Glomerular endothelial cell (primary cell): ENCODE measurements at places on chromosomes 6 and 20. TPM values are rescaled to one million over a fixed set of nuclear protein-coding genes. Genes with fewer than 3 reads are reported as not detected.

DNA sequence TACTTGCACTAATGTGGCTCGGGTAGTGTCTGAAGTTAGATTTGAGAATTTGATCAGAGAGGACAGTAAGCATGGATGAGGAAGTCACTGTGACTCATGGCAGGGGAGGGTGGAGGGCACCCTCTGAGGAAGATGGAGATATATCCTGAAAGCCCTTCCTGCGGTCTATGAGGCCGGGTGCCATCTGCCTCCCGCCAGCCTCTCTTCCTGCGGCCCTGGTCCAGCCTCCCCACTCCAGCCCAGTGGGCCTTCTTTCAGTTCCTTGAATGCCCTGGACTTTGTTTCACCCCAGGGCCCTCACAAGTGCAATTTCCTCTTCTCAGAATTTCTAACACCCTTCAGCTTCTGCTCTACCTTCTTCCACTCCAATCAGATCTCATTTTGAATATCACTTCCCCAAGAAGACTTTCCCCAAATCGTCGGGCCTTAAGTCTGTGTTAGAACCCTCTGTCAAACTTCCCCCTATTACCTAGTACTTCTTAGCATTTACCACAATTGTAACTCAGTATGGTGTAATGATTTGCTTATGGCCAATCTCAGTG, 20.2 kb upstream of the TNFAIP3 start:
- no peak for DNase-seq

DNA sequence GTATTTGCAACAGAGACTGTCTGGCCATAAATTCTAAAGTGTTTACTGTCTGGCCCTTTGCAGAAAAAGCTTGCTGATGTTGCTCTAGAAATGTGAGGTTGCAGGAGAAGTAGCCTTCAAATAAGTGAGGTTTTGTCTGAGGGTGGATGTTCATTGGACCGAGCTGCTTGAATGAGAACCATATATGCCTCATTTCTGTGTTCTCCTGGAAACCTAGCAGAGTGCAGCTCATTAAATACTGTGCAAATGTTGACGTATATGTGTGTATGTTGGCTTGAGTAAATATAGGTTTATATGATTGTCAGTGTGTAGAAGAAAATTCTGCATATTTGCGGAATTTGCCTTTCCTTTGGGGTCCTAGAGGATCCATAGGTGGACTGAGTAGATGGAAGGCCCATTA, 39.0 kb downstream of the CHMP4B start:
- no peak for DNase-seq

DNA sequence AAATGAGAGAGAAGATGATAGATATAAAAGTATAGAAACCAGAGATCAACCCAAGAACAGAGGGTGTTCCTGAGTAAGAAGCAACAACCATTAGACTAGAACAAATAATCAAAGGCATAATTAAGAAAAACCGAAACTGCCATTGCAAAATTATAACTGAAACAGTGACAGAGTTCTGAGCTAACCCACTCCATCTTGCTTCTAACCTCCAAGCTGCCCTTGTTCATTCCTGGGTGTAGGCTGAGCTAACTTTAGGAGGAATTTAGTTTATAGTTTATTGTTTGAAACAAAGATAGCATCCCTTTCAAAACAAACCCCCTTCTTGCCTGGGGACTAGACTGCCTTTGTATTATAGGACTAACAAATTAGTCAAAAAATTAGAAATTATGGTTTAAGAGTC, 56.1 kb upstream of the PRND start:
- no peak for DNase-seq

- DNase-seq = no peak
Observed at GRCh38 chr20:50191065-50191543, 474 bp downstream of the CEBPB start.

- no peak for DNase-seq
Observed at GRCh38 chr20:60016406-60016805, 58.2 kb downstream of the CDH26 start.

- no peak for DNase-seq
Observed at GRCh38 chr6:23325065-23325464, 755.7 kb downstream of the HDGFL1 start.

DNA sequence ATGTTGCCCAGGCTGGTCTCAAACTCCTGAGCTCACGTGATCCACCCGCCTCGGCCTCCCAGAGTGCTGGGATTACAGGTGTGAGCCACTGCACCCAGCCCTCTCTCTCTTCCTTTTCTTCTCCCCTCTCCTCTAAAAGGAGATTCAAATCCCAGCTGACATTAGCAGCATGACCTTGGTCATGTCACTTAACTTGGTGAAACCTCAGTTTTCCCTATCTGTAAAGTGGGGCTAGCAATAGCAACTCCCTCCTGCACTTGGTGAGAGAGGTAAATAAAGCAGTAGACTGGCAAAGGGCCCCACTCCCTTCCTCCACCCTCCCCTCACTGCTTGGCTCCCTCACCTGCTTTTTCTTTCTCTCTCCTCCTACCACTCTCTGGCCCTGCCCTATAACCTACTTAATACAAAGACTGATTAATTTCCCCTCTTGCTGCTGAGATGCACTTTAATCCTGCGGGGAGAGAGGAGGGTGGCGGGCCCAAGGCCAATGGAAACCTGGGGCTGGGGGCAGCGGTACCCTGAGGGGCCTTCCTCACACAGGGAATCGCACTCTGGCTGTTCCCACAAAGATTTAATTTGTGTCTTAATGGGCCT, 54.2 kb upstream of the ZFAND3 start:
- no peak for DNase-seq

DNA sequence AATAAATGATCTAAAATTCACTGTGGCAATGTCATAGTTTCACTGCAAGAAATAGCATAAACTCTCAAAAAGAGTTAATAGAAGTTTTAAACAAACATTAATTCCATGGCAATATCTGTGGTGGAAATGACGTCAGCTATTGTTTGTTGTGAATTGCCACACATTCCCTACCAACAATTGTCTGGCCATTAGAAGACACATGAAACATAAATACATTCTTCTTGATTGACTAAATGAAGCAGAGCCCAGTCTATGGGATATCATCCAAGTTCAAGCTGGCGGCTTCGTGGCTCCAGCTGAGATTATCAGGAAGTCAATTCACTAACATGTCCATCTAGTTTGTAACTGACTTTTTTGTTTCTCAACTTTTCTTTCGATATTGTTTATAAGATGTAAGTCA, 369.0 kb downstream of the ARHGAP18 start:
- DNase-seq = peak; percentile 90

The SDCBP2 gene
- 3.2 and 4.4 TPM in 2 replicates for total RNA-seq

- no peak for DNase-seq
Observed at GRCh38 chr6:108557494-108558371, 3.0 kb upstream of the FOXO3 start.

- no peak for DNase-seq
Observed at GRCh38 chr6:157521362-157522335, 140.7 kb downstream of the ZDHHC14 start.

- no peak for DNase-seq
Observed at GRCh38 chr6:134806180-134806798, 143.6 kb downstream of the ALDH8A1 start.

DNA sequence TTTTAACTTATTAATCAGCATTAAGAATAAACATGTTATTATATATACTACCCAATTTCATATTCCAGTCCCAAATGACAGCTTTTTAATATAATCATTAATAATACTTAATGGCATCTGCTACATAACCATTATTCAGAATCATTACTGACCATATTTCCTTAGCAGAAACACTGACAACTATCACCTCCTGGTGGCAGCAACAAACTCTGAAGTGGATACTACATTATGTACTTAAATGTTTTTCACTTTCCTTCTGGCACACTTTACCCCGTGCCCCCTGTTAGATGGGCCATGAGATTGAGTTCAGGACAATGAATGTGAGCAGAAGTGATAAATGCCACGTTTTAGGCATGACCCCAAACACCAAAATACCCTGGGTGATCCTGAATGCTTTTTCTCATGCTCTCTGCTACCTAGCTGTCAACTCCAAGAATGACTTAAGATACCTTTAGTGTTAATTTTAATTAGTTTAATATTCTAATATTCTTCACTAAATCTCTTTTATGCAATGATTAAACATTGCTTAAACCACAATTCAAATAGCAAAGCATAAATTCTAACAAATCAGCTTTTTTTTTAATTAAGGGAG, 77.1 kb downstream of the LMBRD1 start:
- no peak for DNase-seq

DNA sequence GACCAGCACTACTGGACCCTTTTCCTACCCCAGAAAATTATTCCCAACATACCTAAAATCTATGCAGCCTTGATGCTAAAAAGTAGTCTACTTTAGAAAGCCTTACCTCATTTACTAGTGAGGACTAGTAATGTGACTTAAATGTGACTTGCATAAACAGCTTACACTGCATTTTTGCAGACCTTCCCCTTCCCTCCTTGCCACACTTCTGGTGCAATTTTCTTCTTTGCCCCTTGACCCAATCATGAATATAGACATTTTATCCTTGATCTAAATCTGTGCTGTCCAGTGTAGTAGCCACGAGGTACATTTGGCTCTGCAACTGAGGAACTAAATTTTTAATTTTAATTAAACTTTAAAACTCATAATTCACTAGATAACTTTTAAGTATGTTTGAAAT, 7.0 kb upstream of the ZKSCAN8 start:
- no peak for DNase-seq

DNA sequence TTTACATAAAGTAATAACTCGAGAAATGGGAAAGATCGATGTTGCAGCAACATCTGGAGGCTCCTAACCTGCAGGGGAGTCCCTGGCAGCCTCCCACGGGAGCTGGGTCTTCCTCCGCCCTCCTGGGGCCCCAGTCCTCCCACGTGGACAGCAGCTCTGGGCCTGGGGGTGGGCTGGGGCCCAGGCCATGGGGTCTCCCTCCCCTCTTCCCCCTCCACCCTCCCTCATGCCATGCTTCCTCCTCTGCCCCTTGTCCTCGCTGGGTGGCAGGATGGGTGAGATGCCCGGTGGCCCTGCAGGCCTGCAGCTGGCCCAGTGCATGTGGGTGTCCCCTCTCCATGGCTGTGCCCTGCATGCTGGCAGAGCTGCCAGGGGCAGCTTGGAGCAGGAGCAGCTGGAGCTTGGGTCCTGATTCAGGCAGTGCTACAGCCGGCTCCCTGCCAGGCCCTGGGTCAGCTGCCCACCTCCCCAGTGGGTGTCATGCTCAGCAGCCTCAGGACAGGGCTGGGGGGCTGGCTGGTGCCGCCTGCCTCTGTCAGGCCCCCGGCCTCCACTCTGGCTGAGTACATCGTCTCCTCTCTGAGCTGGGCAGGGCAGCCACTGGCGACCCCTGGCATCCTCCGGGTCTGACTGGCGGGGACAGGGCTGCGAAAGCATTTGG, 48.9 kb upstream of the BHLHE23 start:
- DNase-seq = no peak

- no peak for DNase-seq
Observed at GRCh38 chr20:48186447-48186846, 401.2 kb upstream of the SULF2 start.

The LST1 gene
- total RNA-seq = 0.87 and 0.99 TPM in 2 replicates

The ADGB gene
- total RNA-seq = not detected in 2 replicates

GRCh38 chr6:85360794-85361642, 88.9 kb upstream of the NT5E start:
- DNase-seq = peak; percentile 31

GRCh38 chr6:28838289-28838633, 85.5 kb downstream of the TRIM27 start:
- DNase-seq = peak; percentile 77

The ZNF334 gene
- 0.73 and 1.1 TPM in 2 replicates for total RNA-seq

The KCNQ5 gene
- total RNA-seq = 1.1 and 1.6 TPM in 2 replicates

GRCh38 chr20:22686097-22686496, 101.7 kb upstream of the FOXA2 start:
- DNase-seq = no peak

- DNase-seq = no peak
Observed at GRCh38 chr6:70370496-70370895, 42.8 kb upstream of the FAM135A start.

The OCSTAMP gene
- not detected in 2 replicates for total RNA-seq

GRCh38 chr6:19895866-19896692, 58.9 kb downstream of the ID4 start:
- no peak for DNase-seq

GRCh38 chr6:52544602-52545405, 32.1 kb downstream of the TRAM2 start:
- no peak for DNase-seq

GRCh38 chr6:26388441-26388840, 5.5 kb downstream of the BTN2A2 start:
- no peak for DNase-seq
